ENCODE measurements at places on chromosomes 5 and 9.

DNA sequence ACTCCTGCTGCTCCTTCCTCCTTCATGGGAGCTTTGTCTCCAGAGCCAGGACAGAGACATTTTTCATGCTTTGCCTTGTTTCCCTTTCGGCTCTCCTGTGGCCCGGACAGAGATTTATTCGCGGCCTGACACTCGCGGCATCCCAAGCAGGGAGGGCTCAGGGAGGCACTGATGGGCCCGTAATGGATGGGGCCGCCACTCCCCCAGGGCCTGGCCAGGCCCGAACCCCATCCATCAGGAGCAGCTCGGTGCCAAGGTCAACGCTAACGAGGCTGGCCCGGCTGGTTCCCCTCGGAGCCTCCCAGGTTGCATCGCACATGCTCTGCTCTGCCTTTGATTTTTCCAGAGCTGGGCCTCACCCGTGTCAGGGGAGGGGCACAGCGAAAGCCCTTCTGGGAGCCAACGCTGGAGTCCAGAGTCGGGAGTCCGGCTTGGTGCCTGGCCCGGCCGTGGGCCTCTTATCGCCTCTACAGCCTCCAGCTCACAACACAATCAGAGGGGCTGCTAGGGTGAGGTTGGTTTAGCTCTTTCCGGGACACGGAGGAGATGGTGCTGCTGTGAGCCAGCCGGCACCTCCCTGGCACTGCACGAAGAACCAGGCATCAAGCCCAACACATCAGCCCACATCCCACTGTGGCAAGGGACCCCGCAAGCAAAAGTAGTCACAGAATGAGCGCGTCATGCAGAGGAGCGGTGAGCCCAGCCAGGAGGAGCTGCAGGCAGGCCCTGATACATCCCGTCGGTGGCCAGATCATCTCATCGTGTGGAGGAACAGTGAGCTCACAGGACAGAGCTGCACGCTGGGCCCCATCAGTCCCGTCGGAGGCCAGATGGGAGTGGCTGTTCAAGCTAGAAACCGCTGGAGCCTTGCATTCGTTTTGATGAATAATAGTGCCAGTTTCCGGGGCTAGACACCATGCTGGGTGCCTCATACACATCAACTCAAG, 72.2 kb upstream of the BARHL1 start:
- no peak for DNase-seq

DNA sequence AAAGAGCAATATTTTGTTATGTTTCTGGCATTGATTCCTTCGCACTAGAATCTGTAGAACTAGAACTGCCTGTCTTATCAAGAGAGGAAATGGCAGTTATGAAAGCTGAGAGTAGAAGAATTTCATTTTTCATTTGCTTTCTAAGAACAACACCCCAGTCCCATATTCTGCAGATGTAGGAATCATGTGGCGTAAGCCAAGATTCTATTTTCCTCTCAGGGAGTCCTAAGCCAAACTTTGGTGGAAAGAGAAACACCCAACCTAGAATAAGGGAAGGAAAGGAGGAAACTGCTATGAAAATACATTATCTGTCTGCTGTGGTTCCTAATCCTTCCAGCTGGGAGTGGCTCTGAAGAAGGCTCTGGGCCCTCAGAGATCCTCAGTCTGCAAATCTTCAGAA, 1176.9 kb upstream of the C9orf72 start:
- DNase-seq, result no peak

- no peak for DNase-seq
Observed at GRCh38 chr9:134887686-134888602, 7.3 kb downstream of the FCN2 start.

- no peak for DNase-seq
Observed at GRCh38 chr9:114981063-114981462, 50.7 kb upstream of the TNFSF8 start.

GRCh38 chr9:85940832-85941621, at the start of gene NAA35:
TSS of gene NAA35 (plus strand) at chr9:85941146. CDS start at chr9:85942160, 1,014 bp downstream.
- peak; percentile 99 for DNase-seq

DNA sequence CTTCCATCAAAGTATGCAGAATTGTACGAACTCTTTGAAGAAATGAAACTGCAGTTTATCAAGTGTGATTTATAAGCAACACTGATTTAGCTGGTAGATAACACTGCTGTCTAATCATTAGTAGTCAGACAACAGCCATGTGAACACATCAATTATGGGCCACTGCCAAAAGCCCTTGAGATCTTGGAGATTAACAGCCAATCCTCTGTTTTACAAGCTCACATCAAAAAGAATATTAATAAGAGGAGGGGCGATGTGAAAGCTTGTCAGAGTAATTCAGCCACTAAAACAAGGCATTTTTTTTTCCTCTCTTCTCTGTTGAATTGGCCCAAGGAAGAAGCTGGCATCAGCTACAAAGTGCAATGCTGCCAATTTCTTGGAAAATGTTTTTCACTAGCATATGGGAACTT, 28.1 kb downstream of the ZNF608 start:
- DNase-seq, result no peak

Data from activated CD8-positive, alpha-beta memory T cell treated with anti-CD3 and anti-CD28 coated beads, Interleukin-2, amount 50 U/mL, for 4 hours (primary cell).